ENCODE measurements at places on chromosomes 2 and 18.

DNA sequence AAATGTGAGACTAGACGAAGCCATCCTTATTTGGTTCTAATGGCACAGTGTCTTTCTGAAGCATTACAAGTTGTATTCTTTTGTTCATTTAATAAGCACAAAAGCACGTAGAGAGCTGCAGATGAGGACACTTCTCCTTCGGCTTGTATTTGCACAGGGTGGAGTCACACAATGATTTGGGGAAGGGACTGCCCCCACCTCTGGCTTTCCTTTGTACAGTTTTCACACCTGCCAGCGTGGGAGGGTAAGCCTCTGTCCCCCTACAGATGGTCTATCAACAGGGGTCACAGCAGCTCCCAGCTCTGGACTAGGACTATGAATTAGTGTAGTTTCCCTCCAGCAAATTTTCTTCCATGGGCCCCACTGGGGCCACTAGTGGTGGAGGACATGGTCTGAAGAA lies 108.2 kb upstream of the KLHL14 start:
- no peak for DNase-seq

- peak; percentile 83 for DNase-seq
Measured at GRCh38 chr2:46878886-46879285, 36.7 kb downstream of the MCFD2 start.

GRCh38 chr2:147025646-147026585 lies 818.9 kb upstream of the ACVR2A start:
- DNase-seq, result peak; percentile 48

DNA sequence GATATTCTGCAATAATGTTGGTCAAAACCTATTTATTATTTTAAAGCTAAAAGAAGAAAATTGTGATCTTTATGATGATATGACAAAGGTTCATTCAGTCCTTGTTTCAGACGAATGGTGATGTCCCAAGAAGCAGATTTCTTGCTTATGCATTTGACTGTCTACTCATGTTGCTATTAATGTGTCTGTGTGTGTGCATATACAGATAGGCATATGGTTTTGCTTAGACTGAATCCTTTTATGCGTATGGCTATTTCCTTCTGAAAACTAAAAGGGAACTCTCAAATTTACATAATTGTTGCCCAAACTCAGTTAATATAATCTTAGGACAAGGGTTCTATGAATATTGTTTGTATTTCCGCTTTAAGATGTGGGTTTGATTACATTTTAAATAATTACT lies 632.3 kb upstream of the SETBP1 start:
- no peak for DNase-seq

All from mesenchymal stem cell (in vitro differentiated cells and primary cell).